ENCODE measurements at places on chromosomes 6 and 20.

GRCh38 chr20:45836841-45837240 is 3.2 kb downstream of the SNX21 start:
- DNase-seq: no peak

GRCh38 chr6:158021376-158021775 is 39.7 kb downstream of the SYNJ2 start:
- no peak for DNase-seq

DNA sequence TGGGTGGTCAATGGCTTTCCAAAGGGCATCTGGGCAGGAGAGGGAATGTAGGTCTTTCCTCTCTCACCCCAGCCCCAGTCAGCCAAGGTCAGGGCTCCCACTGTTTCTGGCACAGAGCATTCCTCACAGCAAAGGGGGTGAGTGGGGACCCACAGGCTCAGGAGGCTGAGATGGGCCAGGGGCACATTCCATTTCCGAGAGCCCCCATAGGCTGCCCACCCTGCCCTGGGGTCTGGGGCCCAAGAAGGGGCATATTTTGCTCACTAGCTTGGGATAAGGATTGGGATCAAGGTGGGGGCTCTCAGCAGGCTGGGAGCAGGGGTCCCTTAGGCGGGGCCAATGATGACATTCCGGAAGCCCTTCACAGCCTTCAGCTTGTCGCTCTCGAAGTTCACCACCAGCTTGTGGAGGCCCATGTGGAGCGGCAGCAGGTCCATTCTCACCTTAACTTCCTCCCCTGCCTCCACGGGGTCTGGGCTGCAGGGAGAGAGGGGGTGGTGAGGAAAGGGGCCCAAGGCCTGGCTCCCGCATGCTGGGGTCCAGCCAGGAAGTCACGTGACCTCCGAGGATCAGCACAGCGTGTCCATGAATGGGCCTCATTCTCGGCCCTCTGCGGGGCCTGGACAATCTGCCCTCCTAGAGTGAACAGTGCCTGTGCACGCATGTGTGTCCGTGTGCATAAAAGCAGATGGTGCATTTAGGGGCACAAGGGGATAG is 35.0 kb downstream of the TGM2 start:
- no peak for DNase-seq

DNA sequence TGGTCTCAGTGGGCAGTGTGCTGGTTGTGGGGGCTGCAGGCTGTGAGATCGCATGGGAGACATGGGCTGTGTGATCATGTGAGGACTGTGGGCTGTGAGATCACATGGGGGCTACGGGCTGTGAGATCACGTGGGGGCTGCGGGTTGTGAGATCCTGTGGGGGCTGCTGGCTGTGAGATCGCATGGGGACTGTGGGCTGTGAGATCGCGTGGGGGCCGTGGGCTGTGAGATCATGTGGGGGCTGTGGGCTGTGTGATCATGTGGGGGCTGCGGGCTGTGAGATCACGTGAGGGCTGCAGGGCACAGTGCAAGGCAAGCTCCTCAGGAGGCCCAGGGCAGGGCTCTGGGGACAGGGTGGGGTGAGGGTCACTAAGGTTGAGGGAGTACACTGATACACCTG is 140.5 kb upstream of the CST7 start:
- no peak for DNase-seq

- DNase-seq: no peak
Measured at GRCh38 chr6:136930528-136930927, 8.4 kb downstream of the SLC35D3 start.

GRCh38 chr6:36120979-36121786 is 9.1 kb upstream of the MAPK13 start:
- DNase-seq: peak; percentile 24

GRCh38 chr6:170448751-170449630 is 104.1 kb downstream of the PSMB1 start:
- peak; percentile 70 for DNase-seq

GRCh38 chr6:53546281-53546680 is 1.4 kb upstream of the GCLC start:
- DNase-seq: peak; percentile 37

DNA sequence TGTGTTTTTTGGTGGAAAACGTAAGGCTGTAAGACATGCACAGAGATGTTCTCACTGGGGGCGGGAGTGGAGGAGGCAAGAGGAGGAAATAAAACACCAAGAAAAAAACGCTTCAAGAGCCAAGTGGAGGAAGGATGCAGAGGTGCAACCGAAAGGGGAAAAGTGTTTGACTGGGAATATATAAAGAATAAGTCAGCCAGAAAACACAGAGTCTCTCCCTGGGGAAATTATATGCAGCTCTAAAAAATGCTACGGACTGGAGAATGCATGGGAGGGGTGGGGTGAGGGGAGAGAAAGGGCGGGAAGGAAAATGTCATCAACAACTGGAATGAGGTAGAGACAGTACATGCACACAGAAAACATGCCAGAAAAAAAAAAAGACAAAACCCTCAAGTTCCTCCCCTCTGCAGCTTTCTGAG is 133.5 kb downstream of the SCML4 start:
- DNase-seq: peak; percentile 84

GRCh38 chr6:43747784-43748183 is 22.2 kb upstream of the VEGFA start:
- no peak for DNase-seq

DNA sequence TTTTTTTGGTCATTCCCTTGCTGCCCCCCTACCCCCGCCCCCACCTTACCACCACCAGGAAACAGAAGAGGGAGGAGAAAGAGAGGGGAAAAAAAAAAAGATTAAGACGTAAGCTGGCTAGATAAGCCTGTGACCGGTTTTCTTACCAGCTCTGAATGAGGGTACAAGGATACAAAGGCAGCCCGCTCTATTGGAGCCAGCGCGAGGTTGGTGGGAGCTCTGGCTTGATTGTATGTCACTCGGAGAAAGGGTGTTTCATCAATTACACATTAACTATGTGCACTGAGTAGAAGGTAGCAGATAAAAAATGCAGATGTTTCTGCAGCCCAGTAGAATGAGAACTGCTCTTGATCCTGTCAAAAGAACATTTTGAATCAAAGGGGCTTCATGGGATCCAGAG is 28.6 kb upstream of the OLIG3 start:
- DNase-seq: no peak

- peak; percentile 72 for DNase-seq
Measured at GRCh38 chr6:150301846-150302519, 66.8 kb upstream of the IYD start.
